Gastrocnemius medialis (tissue), 4 donors: ENCODE measurements at places on chromosomes 5 and 9.

GRCh38 chr5:1963358-1963757, 80.6 kb upstream of the IRX4 start:
- DNase-seq, result no peak

- DNase-seq, result no peak
Measured at GRCh38 chr9:115118879-115119218, 892 bp upstream of the TNC start.

- no peak for DNase-seq
Measured at GRCh38 chr9:35027860-35028259, 38.3 kb downstream of the DNAJB5 start.

DNA sequence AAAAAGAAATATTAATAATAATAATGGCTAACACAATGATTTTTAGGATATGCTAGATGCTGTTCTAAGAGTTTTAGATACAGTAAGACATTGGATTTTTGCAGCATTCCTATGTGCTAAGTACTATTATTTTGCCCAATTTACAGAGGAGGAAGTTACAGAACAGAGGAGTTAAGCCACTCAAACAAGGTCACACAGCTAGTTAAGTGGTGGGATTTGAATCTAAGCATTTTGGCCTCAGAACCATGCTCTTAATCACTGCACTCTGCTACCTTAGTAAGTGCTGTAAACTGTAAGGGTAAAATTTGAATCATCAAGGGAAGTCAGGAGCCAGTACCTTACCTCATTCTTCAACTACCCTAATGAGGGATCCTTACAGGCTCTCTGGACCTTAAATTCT, 25.4 kb downstream of the RPS23 start:
- DNase-seq, result no peak
